ENCODE measurements at places on chromosomes 4 and X.

DNA sequence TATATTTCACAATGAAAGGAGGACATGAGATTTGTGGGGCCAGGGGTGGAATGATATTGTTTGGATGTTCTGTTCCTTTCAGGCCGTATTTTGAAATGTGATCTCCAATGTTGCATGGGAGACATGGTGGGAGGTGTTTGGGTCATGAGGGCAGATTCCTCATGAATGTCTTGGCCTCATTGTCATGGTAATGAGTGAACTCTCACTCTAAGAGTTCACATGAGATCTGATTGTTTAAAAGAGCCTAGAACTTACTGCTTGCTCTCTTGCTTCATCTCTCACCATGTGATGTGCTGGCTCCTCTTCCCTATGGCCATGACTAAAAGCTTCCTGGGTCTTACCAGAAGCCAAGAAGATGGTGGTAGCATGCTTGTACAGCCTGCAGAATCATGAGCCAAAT lies 1183.0 kb downstream of the TECRL start:
- no peak for DNase-seq

- no peak for DNase-seq
These were observed 23.0 kb upstream of the UGT2B4 start for GRCh38 chr4:69518538-69519198.

DNA sequence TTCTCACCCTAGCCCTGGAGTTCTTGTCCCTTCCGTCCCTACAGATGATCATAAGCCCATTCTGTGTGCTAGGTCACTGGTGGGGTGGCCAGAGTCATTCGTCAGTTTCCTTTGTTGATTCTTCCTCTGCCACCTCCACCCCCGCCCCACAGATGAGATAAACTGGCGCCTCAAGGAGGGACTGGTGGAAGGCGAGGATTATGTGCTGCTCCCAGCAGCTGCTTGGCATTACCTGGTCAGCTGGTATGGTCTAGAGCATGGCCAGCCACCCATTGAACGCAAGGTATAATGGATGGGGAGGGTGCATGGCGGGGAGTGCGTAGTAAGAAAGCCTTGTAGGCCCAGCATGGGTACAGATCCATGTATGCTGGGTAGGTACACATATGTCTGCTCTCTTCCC lies 6.4 kb downstream of the USP11 start:
- no peak for DNase-seq

DNA sequence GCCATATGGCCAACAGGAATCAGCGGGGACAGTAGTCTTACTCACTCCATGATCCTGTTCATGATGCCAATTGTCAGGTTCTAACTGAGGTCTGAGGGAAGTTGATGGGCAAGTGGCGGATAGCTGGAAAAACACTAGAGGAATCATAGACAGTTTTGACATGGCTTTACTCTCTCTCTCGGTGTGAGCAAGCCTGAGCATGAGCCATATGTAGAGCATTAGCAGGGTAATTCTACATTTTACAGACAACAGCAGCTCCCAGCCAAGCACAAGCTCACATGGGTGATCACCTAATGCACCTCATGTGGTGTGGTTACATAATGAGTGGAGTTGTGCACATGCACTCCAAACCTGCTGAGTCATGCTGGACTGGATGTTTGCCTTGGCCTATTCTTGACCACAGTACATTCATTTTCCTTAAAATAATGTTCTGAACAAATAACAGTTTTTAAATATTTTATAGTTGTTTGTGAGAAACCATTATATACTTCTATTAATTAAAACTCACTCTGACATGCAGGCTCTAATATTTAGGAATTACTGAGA lies 429.2 kb downstream of the GPAT3 start:
- DNase-seq = no peak

- DNase-seq = no peak
These were observed 35.1 kb downstream of the TEC start for GRCh38 chr4:48234575-48234974.

GRCh38 chrX:38138900-38139299 lies 81.8 kb downstream of the SRPX start:
- DNase-seq = no peak

DNA sequence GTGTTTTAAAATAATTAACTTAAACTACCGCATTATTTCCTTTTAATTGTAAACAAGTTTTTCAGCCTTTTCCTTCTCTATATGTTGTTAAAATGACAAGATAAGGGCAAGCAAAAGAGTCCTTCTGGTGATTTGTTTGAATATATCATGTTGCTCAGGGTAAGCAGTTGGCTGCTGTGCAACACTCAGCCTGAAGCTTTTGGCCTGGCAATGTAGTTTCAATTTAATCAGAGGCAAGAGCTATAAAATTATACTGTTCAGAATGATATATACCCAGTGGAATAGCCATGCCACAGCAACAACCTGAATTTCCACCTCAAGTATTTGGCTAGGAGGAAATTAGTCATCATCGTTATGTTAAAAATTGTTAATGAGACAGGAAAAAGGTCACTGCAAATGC lies 53.4 kb downstream of the GRXCR1 start:
- no peak for DNase-seq

DNA sequence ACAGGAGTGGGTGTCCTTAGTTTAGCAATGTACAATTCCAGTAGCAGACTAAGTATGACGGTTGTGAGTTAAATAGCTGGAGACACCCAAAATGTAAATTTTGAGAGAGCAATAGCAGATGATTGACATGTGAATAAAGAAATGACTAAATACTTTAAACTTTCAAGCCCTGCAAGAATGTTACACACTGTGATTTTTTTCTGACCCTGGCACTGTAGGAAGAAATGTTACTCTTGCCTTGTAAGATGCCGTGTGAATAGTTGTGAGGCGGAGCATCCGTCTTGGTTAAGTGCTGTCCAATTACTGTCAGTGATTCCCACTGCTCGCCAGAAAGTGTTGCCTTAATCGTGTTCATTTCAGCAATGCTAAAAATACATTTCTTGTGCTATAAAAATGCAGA lies 1248.1 kb downstream of the RAPGEF2 start:
- no peak for DNase-seq

- DNase-seq = peak; percentile 55
These were observed 5.9 kb downstream of the IRAK1 start for GRCh38 chrX:154013614-154014360.

DNA sequence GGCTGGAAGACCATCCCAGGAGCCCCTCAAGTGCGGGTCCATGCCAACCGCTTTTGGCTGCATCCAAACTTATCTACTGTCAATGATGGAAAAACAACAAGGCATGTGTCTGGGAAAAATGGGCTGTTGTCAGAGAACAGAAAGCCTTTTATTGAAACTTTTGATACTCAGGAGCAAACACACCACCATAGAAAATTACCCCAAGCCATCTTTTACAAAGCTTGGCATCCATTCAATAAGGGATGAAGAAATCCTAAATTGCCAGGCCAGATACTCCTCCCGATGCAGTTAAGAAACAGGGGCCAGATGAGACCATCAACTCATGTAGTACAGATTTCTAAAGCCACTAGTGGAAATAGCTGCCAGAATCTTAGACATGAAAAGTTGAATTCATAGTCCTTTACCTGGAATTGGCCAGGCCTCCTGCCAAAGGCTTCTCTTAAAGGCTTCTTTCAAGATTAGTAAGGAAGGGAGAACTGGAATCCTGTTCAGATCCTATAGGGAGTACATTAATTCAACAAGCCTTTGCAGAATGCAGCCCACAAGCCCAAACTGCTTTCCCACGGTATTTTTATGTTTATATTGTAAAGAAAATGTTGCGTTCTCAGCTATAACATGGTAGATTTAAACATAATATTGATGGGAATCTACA lies 145.4 kb upstream of the MAP3K15 start:
- no peak for DNase-seq

DNA sequence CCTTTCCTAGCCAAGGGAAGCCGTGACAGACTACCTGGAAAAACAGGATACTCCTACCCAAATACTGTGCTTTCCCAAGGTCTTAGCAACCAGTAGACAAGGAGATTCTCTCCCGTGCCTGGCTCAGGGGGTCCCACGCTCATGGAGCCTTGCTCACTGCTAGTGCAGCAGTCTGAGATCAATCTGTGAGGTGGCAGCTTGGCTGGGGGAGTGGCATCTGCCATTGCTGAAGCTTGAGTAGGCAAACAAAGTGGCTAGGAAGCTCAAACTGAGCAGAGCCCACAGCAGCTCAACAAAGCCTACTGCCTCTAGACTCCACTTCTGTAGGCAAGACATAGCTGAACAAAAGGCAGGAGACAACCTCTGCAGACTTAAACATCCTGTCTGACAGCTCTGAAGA lies 177.1 kb downstream of the PARM1 start:
- DNase-seq = no peak

- DNase-seq = no peak
These were observed 44.3 kb downstream of the ARHGEF38 start for GRCh38 chr4:105596684-105597083.

- DNase-seq = no peak
These were observed 3.3 kb downstream of the HTT start for GRCh38 chr4:3077796-3078195.

- DNase-seq = no peak
These were observed 91.5 kb upstream of the GALNT7 start for GRCh38 chr4:173076903-173077634.

DNA sequence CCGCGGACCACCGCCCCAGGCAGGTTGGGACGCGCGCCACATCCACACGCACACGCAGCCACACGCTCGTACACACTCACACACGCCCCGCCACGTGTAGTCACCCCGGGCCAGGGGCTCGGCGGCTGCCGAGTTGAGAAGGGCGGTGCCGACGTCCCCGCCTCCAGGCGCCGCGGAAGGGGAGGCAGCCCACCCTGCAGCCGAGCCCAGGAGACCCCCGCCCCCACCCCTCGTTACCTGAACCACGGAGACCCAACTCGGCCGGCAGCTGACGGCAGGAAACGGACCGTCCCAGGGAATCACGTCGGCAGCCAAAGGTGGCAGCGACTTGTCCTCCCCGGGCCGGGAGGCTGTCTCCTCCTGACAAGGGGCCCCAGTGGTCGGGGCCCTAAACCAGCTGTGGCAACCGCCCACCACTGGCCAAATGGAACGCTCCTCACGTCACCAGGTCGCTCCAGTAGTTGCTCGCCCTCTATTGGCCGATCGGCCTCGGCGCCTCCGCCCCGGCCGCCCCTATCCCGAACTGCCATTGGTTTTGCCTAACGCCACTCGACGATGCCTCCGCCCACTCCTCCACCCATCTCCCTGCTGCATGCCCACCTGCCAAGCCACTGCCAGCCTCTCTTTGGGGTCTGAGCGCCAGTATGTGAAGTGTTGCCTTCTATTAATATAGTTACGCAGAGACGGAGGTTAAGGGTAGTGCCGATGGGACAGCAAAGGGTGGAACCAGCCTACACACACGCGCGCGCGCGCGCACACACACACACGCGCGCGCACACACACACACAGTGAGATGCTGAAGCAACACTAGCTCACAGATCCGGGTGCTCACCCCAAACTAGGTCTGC lies at the start of gene ZDHHC9:
ZDHHC9 (minus strand) TSS at position 428 of the 848 bp plus-strand sequence. CDS start 1,941 bp downstream, outside the sequence.
- peak; percentile 86 for DNase-seq

GRCh38 chr4:28148221-28148620 lies 1287.6 kb downstream of the STIM2 start:
- DNase-seq = no peak

- DNase-seq = no peak
These were observed 119.9 kb upstream of the HS3ST1 start for GRCh38 chr4:11548597-11549082.

GRCh38 chr4:151297170-151297569 lies 20.2 kb downstream of the PRSS48 start:
- DNase-seq = no peak

- DNase-seq = no peak
These were observed 36.0 kb downstream of the PTTG2 start for GRCh38 chr4:37995981-37996775.

- DNase-seq = no peak
These were observed 18.5 kb upstream of the UVSSA start for GRCh38 chr4:1328267-1329155.

- DNase-seq = no peak
These were observed 182.3 kb downstream of the BANK1 start for GRCh38 chr4:101972791-101973190.

GRCh38 chr4:11179796-11180195 lies 248.9 kb downstream of the HS3ST1 start:
- DNase-seq = no peak

DNA sequence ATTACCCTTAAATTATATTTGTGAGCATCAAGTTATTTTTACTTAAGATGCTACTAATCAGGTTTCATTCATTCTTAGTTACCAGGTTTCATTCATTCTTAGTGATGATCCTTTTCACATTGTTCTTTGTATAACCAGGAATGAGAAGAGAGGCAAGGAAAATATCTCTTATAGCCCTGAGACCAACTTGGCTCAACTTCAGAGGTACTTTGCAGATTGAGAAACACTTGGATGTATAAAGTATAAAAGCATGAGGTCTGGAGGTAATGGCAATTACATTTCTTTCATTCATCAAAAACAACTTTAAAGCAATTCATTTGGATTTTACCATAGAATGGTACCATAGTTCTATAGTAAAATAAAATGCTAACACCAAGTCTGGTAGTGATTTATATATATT lies 231.0 kb downstream of the PRDM5 start:
- no peak for DNase-seq

DNA sequence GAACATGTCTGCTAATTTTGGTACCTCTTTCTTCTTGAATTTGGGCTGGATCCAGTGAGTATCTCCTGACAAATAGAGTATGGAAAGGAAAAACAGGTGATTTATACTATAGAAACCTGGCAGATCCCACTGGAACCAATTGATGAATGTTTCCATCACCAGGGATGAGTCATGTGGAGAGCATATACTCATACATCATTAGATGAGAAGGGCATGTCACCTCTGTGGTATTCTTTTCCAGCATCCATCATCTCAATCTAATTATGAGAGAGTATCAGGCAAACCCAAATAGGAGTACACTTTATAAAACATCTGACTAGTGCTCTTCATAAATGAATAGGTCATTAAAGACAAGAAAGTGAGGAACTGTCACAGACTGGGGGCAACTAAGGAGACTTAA lies 90.7 kb downstream of the CLDN22 start:
- DNase-seq = no peak

DNA sequence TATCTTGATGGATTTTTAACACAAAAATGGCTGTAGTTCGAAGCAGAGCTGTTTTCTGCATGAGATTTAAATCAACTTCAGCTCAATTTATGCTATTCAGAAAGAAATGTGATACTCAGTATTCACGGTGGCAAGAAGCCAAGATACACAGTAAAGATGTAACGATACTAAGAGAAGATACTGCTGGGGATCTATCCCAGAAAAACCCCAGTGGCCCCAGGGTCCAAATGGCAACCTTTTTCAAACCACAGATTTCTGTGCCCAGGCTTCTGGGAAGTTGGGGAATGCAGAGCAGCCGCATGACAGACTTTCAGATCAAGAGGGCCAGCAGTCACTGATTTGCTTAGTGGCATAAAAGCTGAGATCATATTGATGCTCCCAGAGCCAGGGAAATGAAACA lies 353.9 kb downstream of the AFF2 start:
- DNase-seq = no peak

- no peak for DNase-seq
These were observed 91.0 kb downstream of the AMMECR1 start for GRCh38 chrX:110226931-110227330.

DNA sequence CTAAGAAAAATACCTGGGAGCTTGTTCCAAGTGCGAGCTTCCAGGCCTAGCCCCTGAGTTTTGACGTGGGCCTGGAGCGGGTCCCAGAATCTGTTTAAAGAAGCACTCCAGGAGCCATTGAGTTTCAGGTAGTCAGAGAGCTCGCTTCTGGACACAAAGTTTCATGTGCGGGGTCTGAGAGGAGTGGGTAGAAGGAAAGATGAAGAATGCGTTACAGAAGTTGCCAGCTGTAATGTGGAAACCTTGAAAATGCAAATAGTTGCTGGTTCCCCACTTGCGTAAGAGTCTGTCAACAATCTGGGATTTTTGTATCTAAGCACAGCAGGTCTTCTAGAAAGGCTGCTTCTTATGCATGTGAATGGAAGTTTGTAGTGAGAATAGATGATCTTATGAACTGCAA lies 77.5 kb upstream of the CLCN4 start:
- no peak for DNase-seq

GRCh38 chrX:100413229-100413628 lies 3.2 kb upstream of the PCDH19 start:
- DNase-seq = no peak
